NCI-H446 (cell line): ENCODE measurements at places on chromosomes 16 and 17.
A peak's percentile ranks its signal among the peaks of the same experiment; 100 is the strongest.

GRCh38 chr16:69049603-69050375, 55.7 kb upstream of the HAS3 start:
- DNase-seq: no peak

GRCh38 chr16:69537706-69538080, 28.1 kb upstream of the NFAT5 start:
- no peak for DNase-seq

- DNase-seq: no peak
Measured at GRCh38 chr17:74274060-74274708, at the start of gene DNAI2. TSS of gene DNAI2 (plus strand) at chr17:74274234. CDS start at chr17:74281818, 7,584 bp downstream.

DNA sequence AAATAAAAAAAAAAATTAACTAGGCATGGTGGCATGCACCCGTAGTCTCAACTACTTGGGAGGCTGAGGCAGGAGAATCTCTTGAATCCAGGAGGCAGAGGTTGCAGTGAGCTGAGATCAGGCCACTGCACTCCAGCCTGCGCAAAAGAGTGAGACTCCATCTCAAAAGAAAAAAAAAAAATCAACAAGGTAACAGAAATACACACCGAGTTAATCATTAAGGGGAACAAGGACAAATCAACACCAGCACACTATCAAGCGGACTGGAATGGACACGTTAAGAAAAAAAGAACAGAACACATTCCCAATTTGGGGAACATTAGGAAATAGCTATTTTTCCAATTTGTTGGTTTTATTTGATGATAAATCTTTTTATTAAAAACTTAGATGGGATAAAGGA, 28.4 kb upstream of the GLG1 start:
- no peak for DNase-seq

DNA sequence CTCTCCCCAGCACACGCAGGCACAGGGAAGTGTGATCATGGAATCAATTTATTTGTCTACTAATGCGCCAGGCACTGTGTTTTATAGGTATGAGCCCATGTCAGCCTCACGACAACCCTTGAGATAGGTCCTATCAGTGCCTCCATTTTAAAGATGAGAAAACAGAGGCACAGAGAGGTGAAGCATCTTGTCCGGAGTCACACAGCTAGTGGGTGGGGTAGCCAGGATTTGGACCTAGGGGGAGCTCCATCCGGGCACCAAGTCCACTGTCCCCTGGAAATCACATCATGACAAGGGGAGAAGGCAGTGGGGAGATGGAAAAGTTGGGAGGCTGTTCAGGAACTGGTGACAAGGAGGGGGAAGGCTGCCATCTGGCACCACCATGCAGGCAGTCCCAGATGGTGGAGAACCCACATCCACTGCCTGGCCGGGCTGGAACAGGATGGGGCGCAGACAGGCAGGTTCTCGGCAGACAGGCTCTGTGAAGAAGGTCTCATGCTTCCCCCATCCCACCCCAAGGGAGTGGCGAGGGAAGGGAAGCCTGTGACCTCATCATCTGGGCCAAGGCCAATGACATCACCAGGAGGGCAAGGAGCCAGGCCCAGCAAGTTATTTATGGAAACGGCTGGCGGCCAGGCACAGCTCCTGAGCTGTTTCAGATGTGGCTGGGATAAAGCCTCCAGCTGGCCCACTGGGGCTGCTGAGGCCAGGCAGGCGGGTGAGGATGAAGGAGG, 126.0 kb upstream of the SDK2 start:
- peak; percentile 98 for DNase-seq

- no peak for DNase-seq
Measured at GRCh38 chr17:27552276-27552732, 78.7 kb upstream of the LGALS9 start.

- DNase-seq: no peak
Measured at GRCh38 chr16:69610356-69610755, 44.6 kb downstream of the NFAT5 start.

DNA sequence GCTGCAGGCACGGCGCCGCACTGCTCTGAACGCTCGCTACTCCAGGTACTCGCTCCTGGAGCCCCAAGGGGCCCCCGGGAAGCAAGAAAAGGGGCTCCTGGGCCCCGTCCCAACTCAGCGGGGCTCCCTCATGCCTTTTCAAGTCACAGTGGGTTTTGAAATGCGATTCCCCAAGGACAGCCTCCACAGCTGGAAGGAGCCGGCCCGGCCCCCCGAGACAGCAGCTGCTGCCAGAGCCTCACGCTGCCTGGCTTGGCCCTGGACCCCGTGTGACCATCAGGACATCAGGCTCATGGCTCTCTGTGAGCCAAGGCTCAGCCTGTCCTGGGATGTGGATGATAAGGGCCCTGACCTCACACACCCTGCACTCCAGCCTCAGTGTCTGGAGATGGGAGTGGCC, 80.6 kb downstream of the LMF1 start:
- no peak for DNase-seq

GRCh38 chr17:33487187-33487879, 194.2 kb upstream of the ASIC2 start:
- no peak for DNase-seq

DNA sequence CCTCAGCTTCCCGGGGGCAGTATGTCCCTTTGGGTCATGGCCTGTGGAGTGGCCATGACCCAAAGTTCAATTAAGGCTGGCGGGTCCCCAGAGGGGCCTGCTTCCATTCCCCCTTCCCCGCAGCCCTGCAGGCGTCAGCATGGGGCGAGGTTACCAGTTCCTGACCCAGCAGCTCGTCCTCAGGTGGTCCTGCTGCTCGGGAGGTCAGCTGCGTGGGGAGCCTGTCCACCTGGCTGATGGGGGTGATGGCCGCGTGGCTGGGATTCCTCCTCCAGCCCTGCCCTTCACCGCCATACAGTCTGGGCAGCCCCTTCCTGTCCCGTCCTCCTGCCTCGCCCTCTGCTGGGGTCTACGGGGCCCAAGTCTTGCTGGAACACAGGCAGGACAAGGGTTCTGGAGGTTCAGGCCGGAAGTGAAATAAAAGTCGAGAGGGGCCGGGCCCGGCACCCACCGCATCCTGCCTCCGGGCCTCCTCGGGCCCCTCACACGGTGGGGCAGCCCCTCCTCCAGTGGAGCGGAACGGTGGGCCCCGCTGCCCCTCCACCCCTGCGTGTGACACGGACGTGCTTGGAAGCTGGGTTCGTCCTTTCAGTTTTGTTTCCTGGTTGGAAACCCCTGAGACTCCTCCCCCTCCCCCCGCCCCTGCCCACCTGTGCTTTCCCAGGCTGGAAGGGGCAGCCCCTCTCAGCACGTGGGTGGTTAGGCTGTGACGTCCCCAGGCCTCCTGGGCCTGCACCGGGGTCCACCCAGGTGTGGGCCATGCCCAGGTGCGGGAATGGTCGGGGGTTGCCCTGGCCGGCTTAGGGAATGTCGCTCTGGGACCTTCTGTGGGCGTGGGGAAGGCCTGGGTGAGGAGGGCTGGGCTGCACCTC, 6.8 kb downstream of the UBALD2 start:
- no peak for DNase-seq

- DNase-seq: no peak
Measured at GRCh38 chr16:3101841-3102470, 2.9 kb upstream of the ZSCAN10 start.

DNA sequence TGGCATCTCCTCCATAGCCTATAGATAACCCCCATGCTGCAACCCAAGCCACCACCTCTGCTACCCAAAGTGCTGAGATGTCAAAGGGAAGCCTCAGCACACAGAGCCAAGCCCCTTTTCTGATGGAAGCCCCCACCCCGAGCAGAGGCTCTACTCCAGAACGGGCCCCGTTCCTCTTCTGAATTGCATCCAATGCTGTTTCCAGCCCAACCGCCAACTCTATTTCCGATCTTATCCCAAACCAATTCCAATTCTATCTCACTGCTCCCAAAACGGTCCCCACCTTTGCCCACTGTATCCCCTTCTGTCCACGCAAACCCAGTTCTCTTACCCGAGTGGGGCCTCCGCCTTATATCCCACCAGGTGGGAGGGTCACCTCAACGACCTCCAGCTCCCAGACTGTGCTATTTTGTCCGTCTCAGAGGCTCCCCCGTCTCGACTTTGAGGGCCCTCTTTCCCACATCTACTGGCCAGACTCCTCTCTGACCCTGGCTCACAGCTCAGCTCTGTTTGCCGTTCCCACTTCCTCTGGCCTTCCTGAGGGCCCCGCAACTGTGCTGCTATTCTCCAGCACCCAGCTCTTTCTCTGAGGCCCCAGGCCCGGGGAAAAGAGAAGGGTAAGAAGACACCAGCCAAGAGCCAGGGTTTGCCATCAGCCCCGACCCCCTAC, 487 bp downstream of the SRL start:
- DNase-seq: no peak

GRCh38 chr16:55294931-55295342, 29.1 kb upstream of the IRX6 start:
- DNase-seq: no peak

- DNase-seq: no peak
Measured at GRCh38 chr16:80883159-80883642, 78.8 kb upstream of the CDYL2 start.

GRCh38 chr17:62713086-62713881, 85.8 kb downstream of the MRC2 start:
- no peak for DNase-seq

- DNase-seq: no peak
Measured at GRCh38 chr17:15180121-15180561, 85.0 kb downstream of the PMP22 start.

DNA sequence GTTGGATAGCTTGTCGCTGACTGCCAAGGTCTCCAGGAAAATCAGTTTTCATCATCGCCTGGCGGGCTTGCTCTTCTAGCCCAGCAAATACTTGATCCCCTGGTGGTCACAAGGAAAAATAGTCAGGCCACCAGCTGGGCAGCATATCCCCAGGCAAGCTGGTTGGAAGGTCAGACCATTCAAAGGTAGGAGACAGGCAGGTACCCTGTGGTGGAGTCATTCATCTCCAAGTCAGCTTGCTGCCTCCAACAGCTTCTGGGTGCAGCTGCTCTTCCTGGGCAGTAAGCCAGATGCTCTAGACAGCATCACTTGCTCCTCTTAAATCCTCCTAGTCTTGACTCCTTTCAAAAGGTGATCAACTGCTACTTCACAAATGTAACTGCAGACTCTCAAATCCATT, 16.0 kb downstream of the ZNF821 start:
- no peak for DNase-seq

GRCh38 chr17:74176546-74177001, 26.9 kb upstream of the RPL38 start:
- DNase-seq: peak; percentile 85

- no peak for DNase-seq
Measured at GRCh38 chr16:57994778-57995177, 5.7 kb downstream of the ZNF319 start.

DNA sequence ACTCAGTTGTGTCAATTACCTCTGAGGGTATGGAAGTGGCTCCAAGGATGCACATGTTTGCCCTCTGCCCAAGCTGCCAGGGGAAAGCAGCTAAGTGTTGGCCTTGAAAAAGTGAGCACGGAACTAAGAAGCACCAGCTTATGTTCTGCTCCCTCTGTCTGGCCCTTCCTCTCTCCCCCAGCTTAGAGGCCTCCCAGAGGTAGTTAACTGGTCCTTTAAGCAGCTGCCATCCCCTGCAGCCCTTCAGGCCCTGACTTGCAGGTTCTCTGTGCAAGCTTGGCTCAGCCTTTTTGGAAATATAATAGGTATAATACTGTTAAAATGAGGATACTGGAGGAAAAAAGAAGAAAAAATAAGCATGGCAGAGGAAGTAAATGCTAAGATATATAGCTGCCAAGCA, 7.0 kb upstream of the UBE2Z start:
- DNase-seq: no peak

- DNase-seq: no peak
Measured at GRCh38 chr16:76023835-76024234, 253.4 kb upstream of the CNTNAP4 start.

DNA sequence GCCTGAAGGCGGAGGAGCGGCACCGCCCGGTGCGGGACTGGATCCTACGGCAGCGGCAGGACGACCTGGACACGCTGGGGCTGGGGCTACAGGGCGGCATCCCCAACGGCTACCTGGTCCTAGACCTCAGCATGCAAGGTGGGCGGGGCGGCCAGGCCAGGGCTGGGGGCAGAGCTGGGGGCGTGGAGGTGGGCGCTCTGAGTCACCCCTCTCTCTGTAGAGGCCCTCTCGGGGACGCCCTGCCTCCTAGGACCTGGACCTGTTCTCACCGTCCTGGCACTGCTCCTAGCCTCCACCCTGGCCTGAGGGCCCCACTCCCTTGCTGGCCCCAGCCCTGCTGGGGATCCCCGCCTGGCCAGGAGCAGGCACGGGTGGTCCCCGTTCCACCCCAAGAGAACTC, 7.9 kb downstream of the MSLN start:
- DNase-seq: no peak

DNA sequence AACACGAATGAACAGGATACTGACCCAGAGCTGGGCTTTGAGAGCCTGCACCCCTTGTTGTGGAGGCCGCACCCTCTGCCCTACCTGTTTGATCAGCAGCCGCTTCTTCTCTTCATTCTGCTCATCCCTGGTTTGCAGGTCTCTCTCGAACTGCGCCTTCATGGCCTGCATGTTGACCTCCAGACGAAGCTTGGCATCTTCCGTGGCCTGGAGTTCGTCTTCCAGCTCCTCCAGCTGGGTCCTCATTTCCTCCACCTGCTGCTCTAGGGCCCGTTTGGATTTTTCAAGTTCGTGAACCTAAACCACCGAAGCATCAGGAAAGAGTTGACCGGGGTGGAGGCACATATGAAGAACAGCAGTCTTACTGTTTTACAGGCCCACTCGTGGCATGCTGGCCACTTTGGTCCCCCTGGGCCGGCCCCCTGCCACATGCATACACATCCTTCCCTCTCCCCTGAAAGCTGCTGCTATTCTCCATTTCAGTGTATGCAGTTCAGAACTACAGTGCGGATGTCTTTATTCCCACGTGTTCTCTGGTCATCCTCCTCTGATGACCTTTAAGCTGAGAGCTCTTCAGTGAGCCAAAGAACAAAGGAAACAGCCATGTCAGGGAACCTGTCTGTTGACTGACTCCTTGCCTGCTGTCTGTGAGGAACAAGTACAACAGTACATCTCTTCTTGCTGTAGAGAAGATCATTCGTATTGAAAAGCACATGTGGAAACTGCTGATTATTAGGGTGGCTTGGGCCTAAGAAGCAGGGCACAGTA, 54.8 kb downstream of the NDEL1 start:
- no peak for DNase-seq

- no peak for DNase-seq
Measured at GRCh38 chr16:1428511-1428910, 2.4 kb upstream of the PERCC1 start.

DNA sequence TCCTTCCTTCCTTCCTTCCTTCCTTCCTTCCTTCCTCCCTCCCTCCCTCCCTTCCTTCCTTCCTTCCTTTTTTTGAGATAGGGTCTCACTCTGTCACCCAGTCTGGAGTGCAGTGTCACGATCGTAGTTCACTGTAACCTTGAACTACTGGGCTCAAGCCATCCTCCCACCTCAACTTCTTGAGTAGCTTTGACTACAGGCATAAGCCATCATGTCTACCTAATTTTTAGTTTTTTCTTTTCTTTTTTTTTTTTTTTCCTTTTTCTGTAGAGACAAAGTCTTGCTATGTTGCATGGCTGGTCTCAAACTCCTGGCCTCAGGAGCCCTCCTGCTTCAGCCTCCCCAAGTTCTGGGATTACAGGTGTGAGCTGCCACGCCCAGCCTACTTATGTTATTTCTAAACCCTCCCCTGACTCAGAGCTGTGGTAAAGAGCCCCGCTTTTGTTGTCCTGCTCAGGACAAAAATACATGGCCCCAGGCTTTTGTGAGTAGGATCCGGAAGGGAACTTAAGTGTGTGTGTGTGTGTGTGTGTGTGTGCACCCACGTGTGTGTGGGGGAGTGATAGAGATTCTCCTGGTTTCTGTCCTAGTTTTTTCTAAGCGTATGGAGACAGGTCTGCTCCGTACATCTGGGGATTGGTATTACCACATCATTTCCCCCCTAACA, 67.1 kb downstream of the PRKCB start:
- no peak for DNase-seq
